PC-3 (cell line): ENCODE measurements at places on chromosomes 2 and 18. TPM values are rescaled to one million over a fixed set of nuclear protein-coding genes. Genes with fewer than 3 reads are reported as not detected.

DNA sequence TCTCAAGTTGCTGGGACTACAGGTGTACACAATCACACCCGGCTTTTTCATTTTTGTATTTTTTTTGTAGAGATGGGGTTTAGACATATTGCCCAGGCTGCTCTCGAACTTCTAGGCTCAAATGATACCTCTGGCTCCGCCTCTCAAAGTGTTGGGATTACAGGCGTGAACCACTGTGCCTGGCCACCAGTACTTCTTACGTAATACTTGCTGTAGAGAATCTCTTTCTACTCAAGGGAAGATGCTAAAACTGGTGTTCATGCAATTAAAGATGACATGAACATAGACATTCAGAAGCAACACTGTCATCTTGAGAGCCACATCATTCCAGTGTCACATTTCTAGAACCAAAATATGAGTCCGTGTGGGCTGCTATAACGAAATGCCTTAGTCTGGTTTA, 53.7 kb upstream of the FRZB start:
- no peaks in the 10 kb centered on the region for H3K27me3 ChIP-seq
- no peak overlapping the region for H3K4me3 ChIP-seq
- H3K4me1 ChIP-seq, result peaks cover 14% of the 10 kb centered on the region
- H3K36me3 ChIP-seq, result peaks cover 22% of the 10 kb centered on the region

GRCh38 chr18:40493316-40493715, 1461.7 kb upstream of the PIK3C3 start:
- no peak overlapping the region for H3K4me3 ChIP-seq
- no peaks in the 10 kb centered on the region for H3K4me1 ChIP-seq
- no peaks in the 10 kb centered on the region for H3K36me3 ChIP-seq
- no peak for DNase-seq

DNA sequence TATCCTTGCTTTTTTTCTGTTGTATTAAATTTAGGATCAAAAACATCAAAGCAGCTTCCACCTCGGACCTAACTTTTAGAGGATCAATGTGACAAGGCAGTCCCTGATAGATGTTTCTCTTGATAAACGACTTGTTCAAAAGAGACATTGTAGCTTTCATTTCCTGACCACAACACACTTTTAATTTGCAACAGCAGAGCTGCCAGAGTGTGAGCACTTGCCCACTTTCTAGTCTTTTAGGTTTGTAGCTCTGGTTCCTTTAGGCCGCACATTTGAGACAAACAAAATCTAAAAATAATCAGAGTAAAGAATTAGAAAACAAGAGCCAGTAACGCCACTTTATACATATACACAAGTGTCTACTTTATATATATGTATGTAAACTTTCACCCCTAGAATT, 3.1 kb downstream of the FIGN start:
- no peak overlapping the region for H3K4me3 ChIP-seq
- H3K27ac ChIP-seq, result no peak overlapping the region
- H3K27me3 ChIP-seq, result no peaks in the 10 kb centered on the region
- no peaks in the 10 kb centered on the region for H3K36me3 ChIP-seq
- DNase-seq, result no peak

DNA sequence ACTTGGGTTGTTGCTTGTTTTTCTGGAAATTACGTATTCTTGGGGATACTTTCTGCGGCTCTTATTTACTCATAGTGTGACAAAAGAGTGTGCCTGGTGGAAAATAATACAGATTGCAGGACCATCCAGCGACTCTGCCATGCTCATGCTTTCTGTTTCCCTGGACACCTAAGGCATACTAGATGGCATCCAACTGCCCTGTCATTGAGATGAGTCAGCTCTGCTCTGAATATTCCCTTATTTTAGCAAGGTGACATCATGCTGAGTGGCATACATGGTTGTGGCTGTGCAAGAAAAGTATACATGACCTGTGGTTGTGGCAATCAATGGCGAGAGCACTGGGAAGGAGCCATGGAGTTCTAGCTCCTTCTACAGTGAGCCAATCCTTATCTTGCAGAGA, 471.0 kb downstream of the TMEM182 start:
- DNase-seq, result peak; percentile 7
- no peaks in the 10 kb centered on the region for H3K4me1 ChIP-seq
- H3K27me3 ChIP-seq, result no peaks in the 10 kb centered on the region
- no peak overlapping the region for H3K27ac ChIP-seq

GRCh38 chr2:1812926-1813325, 68.6 kb upstream of the PXDN start:
- H3K27me3 ChIP-seq, result peaks cover 19% of the 10 kb centered on the region
- no peak for DNase-seq
- H3K4me3 ChIP-seq, result no peak overlapping the region

GRCh38 chr18:33469699-33470098, 29.2 kb upstream of the CCDC178 start:
- peaks cover 12% of the 10 kb centered on the region; the same call in 1 of the 2 replicates for H3K4me1 ChIP-seq
- peak overlapping the region; percentile 46 for H3K27ac ChIP-seq
- H3K36me3 ChIP-seq, result no peaks in the 10 kb centered on the region
- no peak overlapping the region for H3K4me3 ChIP-seq

- no peaks in the 10 kb centered on the region for H3K27me3 ChIP-seq
- H3K4me3 ChIP-seq, result no peak overlapping the region
- H3K27ac ChIP-seq, result no peak overlapping the region
- peaks cover 39% of the 10 kb centered on the region for H3K4me1 ChIP-seq
Measured at GRCh38 chr2:17617516-17617915, 77.0 kb downstream of the VSNL1 start.

DNA sequence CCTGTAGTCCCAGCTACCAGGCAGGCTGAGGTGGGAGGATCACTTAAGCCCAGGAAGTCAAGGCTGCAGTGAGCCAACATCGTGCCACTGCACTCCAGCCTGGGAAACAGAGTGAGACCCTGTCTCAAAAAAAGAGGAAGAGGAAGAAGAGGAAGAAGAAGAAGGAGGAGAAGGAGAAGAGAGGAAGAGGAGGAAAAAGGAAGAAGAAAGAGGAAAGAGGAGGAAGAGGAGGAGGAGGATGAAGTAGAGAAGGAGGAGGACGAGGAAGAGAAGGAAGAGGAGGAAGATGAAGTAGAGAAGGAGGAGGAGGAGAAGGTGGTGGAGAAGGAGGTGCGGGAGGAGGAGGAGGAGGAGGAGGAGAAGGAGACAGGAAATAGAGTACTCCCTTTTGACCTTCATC, 38.0 kb downstream of the CFAP210 start:
- no peaks in the 10 kb centered on the region for H3K27me3 ChIP-seq
- H3K36me3 ChIP-seq, result no peaks in the 10 kb centered on the region
- no peak for DNase-seq

- no peaks in the 10 kb centered on the region for H3K36me3 ChIP-seq
- peaks cover 6% of the 10 kb centered on the region for H3K4me1 ChIP-seq
- H3K4me3 ChIP-seq, result no peak overlapping the region
- no peaks in the 10 kb centered on the region for H3K27me3 ChIP-seq
- no peak for DNase-seq
Measured at GRCh38 chr2:180360283-180360618, 353.2 kb upstream of the CWC22 start.

GRCh38 chr2:70347831-70348230, 46.0 kb upstream of the FAM136A start:
- DNase-seq, result no peak
- H3K4me3 ChIP-seq, result no peak overlapping the region
- no peaks in the 10 kb centered on the region for H3K27me3 ChIP-seq
- H3K36me3 ChIP-seq, result no peaks in the 10 kb centered on the region
- peaks cover 15% of the 10 kb centered on the region for H3K4me1 ChIP-seq

DNA sequence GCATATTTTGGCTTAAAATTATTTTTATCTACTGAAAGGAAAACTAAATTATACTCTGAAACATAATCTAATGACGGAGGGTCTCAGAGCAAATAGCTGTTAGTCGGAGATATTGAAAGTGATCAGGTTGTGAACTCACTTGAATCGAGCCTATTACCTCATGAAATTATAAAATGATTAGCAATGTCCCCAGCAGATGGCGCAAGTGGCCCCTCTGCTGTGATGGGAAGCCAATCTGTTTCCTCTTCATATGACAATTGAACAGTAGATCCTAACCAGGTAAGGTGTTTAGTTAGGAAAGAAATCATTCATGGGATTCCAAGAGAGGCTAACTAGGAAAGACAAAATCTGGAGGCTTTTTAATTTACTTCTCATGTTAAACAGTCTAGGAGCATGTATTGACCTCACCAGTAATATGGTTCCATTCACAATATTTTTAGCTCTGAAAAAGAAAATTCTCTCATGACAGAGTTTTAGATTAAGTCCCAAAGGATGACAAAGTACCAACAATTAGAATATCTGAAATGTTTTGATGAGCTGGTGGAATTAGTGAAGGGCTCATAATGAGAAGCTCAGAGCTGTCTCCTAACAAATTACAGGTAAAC, 29.9 kb upstream of the MPPE1 start:
- H3K4me3 ChIP-seq, result no peak overlapping the region
- no peaks in the 10 kb centered on the region for H3K36me3 ChIP-seq
- peak; percentile 87 for DNase-seq
- no peaks in the 10 kb centered on the region for H3K27me3 ChIP-seq

GRCh38 chr2:195419033-195419432, 238.0 kb upstream of the SLC39A10 start:
- no peaks in the 10 kb centered on the region for H3K36me3 ChIP-seq
- no peak overlapping the region for H3K27ac ChIP-seq
- no peaks in the 10 kb centered on the region for H3K27me3 ChIP-seq
- H3K4me1 ChIP-seq, result no peaks in the 10 kb centered on the region
- H3K4me3 ChIP-seq, result no peak overlapping the region

DNA sequence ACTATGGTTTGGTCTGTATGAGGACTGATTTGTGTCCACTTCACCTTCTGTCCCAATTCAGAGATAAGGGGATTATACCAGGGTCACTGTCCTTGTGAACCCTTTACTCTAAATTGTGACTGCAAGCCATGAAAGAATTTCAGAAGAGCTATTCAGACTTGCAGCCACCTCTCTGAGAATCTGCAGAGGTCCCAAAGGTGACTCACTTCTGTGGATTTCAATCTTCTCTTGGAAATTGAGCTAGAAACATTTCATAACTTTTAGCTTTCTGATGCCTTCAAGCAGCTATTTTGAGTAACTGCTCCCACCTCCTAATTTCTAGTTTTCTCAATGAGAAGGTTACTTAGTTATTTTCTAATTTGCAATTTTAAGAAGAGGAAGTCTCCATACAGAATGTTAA, 1242.4 kb upstream of the ACVR2A start:
- H3K4me3 ChIP-seq, result no peak overlapping the region
- no peaks in the 10 kb centered on the region for H3K27me3 ChIP-seq
- H3K36me3 ChIP-seq, result no peaks in the 10 kb centered on the region
- peaks cover 7% of the 10 kb centered on the region for H3K4me1 ChIP-seq
- DNase-seq, result peak; percentile 22

GRCh38 chr2:239259603-239260298, 141.1 kb downstream of the HDAC4 start:
- no peaks in the 10 kb centered on the region for H3K27me3 ChIP-seq
- DNase-seq, result no peak
- no peak overlapping the region for H3K4me3 ChIP-seq
- H3K36me3 ChIP-seq, result no peaks in the 10 kb centered on the region
- H3K27ac ChIP-seq, result no peak overlapping the region
- H3K4me1 ChIP-seq, result peaks cover 6% of the 10 kb centered on the region; the same call in 1 of the 2 replicates

GRCh38 chr2:12391116-12391515, 325.6 kb upstream of the TRIB2 start:
- DNase-seq, result no peak
- H3K4me1 ChIP-seq, result peaks cover 4% of the 10 kb centered on the region; the same call in 1 of the 2 replicates
- no peak overlapping the region for H3K4me3 ChIP-seq

DNA sequence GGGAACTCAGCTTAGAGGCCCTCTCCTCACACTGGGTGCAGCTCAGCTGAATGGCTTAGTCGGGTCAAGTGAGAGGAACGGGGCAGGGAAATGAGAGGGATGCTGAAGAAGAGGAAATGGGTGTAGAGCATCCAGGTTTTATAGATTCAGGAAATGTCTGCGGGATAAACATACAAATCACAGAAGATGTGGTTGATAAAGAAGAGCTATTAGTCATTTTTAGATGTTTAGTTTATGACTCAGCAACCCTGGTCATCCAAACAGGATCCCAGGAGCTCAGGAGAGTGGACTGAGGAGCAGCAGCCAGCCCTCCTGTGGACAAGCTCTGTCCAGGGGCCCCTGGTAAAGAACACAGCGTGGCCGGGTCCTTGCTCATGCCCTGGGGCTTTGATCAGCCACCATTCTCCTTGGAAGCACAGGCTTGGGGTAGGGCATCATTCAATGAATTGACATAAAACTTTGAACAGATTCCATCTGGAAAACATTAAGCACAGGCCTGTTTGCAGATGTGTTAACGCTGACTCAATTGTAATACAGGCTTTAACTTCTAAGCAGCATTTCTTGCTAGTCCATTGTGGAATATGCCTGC, 83.0 kb downstream of the NPAS2 start:
- peak; percentile 97 for DNase-seq
- no peak overlapping the region; the same call in 1 of the 2 replicates for H3K4me3 ChIP-seq
- peaks cover 27% of the 10 kb centered on the region for H3K36me3 ChIP-seq
- peaks cover 57% of the 10 kb centered on the region for H3K4me1 ChIP-seq
- H3K27ac ChIP-seq, result peak overlapping the region; percentile 100

DNA sequence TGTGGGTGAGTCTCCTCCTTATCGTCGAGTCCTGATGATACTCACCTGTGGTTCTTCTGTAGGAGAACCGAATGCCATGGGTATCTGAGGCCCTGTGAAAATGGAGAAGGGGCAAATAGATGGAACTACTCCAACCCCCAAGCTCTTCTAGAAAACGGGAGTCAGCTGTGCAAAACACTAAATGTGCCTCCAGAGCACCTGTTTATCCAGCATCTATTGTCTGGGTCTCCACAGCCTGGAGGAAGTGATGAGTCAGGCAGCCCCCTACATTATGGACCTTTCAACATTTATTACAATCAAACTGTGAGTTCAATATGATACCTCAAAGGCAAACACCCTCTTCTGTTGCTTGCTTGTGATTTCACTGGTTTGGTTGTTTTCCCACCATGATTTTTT, 9.8 kb upstream of the LRRFIP1 start:
- DNase-seq, result no peak
- peaks cover 7% of the 10 kb centered on the region; the same call in 1 of the 2 replicates for H3K4me1 ChIP-seq
- H3K36me3 ChIP-seq, result no peaks in the 10 kb centered on the region
- no peaks in the 10 kb centered on the region for H3K27me3 ChIP-seq

- H3K4me1 ChIP-seq, result no peaks in the 10 kb centered on the region
- no peaks in the 10 kb centered on the region for H3K27me3 ChIP-seq
- no peak for DNase-seq
- H3K36me3 ChIP-seq, result no peaks in the 10 kb centered on the region; the same call in 1 of the 2 replicates
- H3K27ac ChIP-seq, result no peak overlapping the region
Measured at GRCh38 chr18:8777846-8778245, 72.5 kb downstream of the MTCL1 start.

DNA sequence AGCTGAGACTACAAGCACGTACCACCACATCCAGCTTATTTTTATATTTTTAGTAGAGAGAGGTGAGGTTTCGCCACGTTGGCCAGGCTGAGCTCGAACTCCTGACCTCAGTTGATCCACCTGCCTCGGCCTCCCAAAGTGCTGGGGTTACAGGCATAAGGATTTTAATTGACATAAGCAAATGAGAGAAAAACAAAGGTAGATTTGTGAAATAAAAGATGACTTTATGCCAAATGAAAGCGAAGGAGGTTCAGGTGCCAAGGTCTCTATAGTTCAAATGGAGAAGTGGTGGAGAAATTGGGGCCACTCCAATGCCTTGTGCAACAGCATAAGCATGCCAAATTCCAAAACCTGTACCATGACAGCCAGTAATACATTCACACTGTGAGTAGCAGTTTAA, 180.6 kb downstream of the MREG start:
- H3K36me3 ChIP-seq, result no peaks in the 10 kb centered on the region
- H3K27me3 ChIP-seq, result no peaks in the 10 kb centered on the region
- H3K4me3 ChIP-seq, result no peak overlapping the region
- no peak overlapping the region for H3K27ac ChIP-seq

- DNase-seq, result no peak
- H3K4me1 ChIP-seq, result peaks cover 4% of the 10 kb centered on the region; the same call in 1 of the 2 replicates
- H3K27me3 ChIP-seq, result peaks cover 52% of the 10 kb centered on the region
Measured at GRCh38 chr2:104856086-104856972, 2.4 kb downstream of the POU3F3 start.

The ANTXR1 gene
- 31.1 and 31.2 TPM in 2 replicates for total RNA-seq

The FAM98A gene
- total RNA-seq, result 22.4 and 30.1 TPM in 2 replicates

The ARHGAP28 gene
- 8.1 and 10.0 TPM in 2 replicates for total RNA-seq

The COBLL1 gene
- total RNA-seq, result 3.6 and 4.3 TPM in 2 replicates

The EFHD1 gene
- 0.07 TPM in 1 of 2 replicates, not detected in the other for total RNA-seq

The GKN1 gene
- not detected in 2 replicates for total RNA-seq
